ENCODE measurements at places on chromosomes 3 and 15.

DNA sequence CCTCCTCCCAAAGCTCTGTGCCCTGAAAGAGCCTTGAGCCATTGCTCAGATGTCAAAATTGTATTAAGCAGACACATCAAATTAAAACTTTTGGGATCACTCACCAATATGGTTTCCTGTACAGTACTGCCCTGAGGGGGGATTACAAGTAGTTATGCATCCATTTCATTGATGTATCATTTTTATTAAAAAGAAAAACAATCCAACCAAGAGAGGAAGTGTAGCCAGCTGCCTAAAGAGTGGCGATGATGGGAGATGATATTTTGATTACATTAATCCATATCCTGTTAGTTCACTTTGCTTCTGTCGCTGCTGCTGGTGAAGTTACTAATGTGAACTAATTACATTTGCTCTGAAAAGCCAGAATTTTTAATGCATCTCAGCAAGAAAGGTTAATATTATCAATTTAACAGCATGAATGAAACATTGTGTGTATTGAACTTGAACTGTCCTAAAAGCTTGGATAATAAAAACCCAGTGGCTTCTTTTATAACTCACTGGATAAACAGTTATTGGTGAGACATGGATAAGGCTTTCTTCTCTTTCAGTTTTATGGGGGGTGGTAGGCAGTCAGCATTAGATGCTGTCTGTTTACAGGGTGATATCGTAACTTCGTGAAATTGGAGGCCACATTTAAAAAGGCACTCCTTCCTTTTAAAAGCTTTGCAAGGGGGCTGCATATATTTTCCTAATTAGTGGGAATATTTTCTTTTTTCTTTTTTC lies 87.7 kb downstream of the IGF1R start:
- H3K27me3 ChIP-seq = no peaks in the 10 kb centered on the region
- DNase-seq = no peak
- H3K4me1 ChIP-seq = peaks cover 37% of the 10 kb centered on the region
- no peak overlapping the region for H3K4me3 ChIP-seq
- H3K27ac ChIP-seq = no peak overlapping the region

DNA sequence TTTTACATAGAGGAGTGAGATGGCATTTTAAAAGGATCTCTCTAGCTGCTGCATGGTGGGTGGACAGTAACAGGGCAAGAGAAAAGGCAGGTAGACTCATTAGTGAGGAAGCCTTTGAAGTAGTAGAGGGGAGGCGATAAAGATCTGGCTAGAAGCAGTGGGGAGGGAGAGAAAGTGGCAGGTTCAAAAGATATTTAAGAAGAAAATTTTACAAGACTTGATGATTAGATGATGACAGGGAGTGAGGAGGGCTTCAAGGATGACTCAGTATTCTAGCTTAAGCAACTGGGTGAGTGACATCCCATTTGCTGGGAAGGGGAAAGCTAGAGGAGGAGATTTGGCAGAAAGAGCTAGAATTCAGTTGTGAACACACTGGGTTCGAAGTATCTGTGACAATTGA lies 3.8 kb upstream of the BRPF1 start:
- no peak overlapping the region for H3K4me3 ChIP-seq
- no peak for DNase-seq
- H3K36me3 ChIP-seq = peaks cover 12% of the 10 kb centered on the region
- no peaks in the 10 kb centered on the region for H3K27me3 ChIP-seq
- no peak overlapping the region for H3K27ac ChIP-seq
- peaks cover 9% of the 10 kb centered on the region for H3K4me1 ChIP-seq

DNA sequence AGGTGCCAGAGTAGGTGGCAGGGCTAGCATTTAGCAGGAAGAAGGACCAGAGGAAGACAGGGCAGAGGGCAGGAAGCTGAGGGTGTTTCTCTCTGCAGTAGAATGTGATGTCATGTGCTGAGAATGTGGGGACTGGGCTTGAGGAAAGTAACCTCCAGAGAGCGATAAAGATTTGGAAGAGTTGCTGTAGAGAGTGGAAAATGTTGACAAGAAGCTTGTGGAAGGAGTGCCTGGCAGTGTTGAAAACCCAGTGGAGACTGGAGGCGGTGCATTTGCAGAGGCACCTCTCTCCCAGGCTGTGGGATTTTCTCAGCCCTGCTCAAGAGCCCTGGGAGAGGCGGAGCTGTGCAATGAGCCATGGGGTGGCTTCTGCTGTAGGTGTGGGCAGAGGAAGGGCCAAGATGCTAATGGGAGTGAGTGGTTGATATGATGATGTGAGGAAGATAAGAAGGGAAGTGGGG lies 54.8 kb downstream of the MESD start:
- peak; percentile 10 for DNase-seq
- H3K27ac ChIP-seq = no peak overlapping the region
- peaks cover 3% of the 10 kb centered on the region for H3K4me1 ChIP-seq
- no peak overlapping the region for H3K4me3 ChIP-seq

DNA sequence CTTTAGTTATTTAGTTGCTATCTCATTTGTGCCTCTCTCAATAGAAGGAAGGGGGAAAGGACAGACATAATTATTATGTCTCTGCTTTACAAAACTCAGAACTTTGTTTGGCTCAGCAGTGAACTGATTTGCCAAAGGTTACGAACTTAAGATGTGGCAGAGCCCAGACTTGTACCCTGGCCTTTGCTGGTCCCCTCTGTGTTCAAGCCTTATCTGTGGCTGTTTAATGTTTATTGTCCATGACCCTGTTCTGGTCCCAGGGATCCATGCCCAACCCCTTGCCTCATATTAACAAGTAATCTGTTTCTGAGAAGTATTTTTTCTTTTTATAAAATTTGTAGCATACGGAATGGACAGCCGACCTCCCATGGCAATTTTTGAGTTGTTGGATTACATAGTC lies 10.7 kb downstream of the SNAPC5 start:
- H3K27me3 ChIP-seq = no peaks in the 10 kb centered on the region
- no peak for DNase-seq
- H3K27ac ChIP-seq = no peak overlapping the region
- no peak overlapping the region for H3K4me3 ChIP-seq
- H3K4me1 ChIP-seq = no peaks in the 10 kb centered on the region

- no peaks in the 10 kb centered on the region for H3K27me3 ChIP-seq
- DNase-seq = no peak
- H3K4me3 ChIP-seq = no peak overlapping the region
- no peaks in the 10 kb centered on the region for H3K36me3 ChIP-seq
Measured at GRCh38 chr3:20059929-20060328, 19.7 kb downstream of the KAT2B start.

GRCh38 chr15:60228619-60229018 lies 169.2 kb downstream of the ANXA2 start:
- H3K36me3 ChIP-seq = no peaks in the 10 kb centered on the region
- H3K27ac ChIP-seq = no peak overlapping the region
- no peak overlapping the region for H3K4me3 ChIP-seq
- no peaks in the 10 kb centered on the region for H3K4me1 ChIP-seq

GRCh38 chr15:72338148-72338547 lies 18.2 kb upstream of the CELF6 start:
- DNase-seq = no peak
- H3K36me3 ChIP-seq = no peaks in the 10 kb centered on the region
- H3K27ac ChIP-seq = no peak overlapping the region
- H3K4me3 ChIP-seq = no peak overlapping the region
- H3K4me1 ChIP-seq = peaks cover 14% of the 10 kb centered on the region
- no peaks in the 10 kb centered on the region for H3K27me3 ChIP-seq

- no peaks in the 10 kb centered on the region for H3K27me3 ChIP-seq
- H3K4me1 ChIP-seq = no peaks in the 10 kb centered on the region
- no peaks in the 10 kb centered on the region for H3K36me3 ChIP-seq
- DNase-seq = no peak
- H3K4me3 ChIP-seq = no peak overlapping the region
Measured at GRCh38 chr3:184386047-184386806, 6.4 kb downstream of the CHRD start.

- H3K4me3 ChIP-seq = no peak overlapping the region
- H3K4me1 ChIP-seq = peaks cover 3% of the 10 kb centered on the region
- H3K27me3 ChIP-seq = peaks cover 77% of the 10 kb centered on the region
- no peak for DNase-seq
Measured at GRCh38 chr15:79086814-79087213, 3.8 kb downstream of the RASGRF1 start.

DNA sequence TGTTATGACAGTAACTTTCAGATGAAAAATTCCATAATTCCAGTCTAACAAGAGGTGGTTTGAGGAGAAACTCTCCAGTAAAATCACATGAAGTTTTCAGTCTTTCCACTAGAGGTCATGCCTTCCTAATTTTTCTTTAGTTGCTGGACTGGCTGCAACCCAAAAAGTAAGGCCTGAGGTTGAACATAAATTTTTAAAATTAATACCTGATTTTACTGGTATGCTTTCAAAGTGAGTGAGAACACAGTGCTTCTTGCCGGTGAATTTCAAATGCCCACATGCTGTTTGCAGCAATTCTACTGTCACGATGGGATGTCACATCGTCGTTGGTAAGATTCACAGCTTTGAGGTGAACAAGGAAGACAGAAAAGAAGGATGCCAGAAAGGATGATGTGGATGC lies 89.0 kb upstream of the FGF12 start:
- H3K4me3 ChIP-seq = no peak overlapping the region
- DNase-seq = peak; percentile 61
- H3K27ac ChIP-seq = no peak overlapping the region
- no peaks in the 10 kb centered on the region for H3K27me3 ChIP-seq
- no peaks in the 10 kb centered on the region for H3K36me3 ChIP-seq
- H3K4me1 ChIP-seq = peaks cover 37% of the 10 kb centered on the region

DNA sequence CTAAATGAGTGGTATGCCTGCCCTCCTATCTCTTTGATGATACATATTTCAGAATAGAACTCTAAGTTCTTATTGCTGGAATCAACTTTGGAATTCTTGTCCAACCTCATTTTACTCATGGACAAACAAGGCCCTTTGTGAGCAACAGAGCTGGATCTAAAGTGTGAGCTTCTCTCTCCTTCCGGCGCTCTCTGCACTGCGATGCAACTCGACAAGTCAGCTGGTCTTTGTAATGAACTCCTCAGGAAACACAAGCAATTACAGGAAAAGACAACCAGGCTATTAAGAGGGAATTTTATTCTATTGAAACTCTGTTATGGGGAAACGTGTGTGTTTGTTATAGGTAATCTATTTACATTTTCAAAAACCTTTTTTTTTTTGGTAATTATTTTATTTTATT lies 20.3 kb upstream of the NRROS start:
- H3K27ac ChIP-seq = no peak overlapping the region
- DNase-seq = no peak
- H3K36me3 ChIP-seq = no peaks in the 10 kb centered on the region
- no peak overlapping the region for H3K4me3 ChIP-seq

DNA sequence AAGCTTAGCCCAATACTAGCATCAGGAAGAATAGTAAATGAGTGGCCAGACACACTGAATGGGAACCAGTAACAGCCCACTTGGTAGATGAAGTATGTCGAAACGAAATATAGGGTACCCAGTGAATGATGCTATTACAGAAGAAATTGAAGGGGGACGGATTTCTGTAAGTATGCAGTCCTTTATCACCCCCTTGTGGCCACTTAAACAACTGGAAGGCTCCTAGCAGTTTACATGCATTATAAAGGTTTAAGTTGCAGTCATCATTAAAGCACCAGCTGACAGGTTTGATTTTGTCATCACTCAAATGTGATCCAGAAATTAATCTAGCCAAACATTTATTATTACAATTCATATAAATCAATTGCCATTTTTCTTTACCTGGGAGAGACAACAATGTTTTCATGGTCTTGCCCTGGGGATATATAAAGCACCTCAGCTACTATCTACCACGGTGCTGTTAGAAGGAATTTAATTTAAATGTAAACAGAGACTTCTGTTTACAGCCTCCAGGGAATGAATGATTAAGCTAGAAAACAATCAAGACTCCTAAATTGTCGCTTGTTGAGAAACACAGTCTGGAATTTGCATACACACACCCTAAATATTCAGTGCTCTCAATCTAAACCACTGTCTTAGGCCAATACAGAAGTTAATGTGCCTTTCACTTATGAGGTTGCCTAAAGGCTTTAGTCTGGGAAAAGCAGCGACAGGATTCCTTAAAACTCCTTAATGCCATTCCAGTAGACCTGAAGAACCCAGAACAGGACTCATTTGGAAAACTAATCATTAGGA lies 7.8 kb downstream of the EIF1B start:
- DNase-seq = no peak
- no peak overlapping the region for H3K4me3 ChIP-seq
- H3K36me3 ChIP-seq = peaks cover 22% of the 10 kb centered on the region
- H3K27ac ChIP-seq = no peak overlapping the region
- H3K4me1 ChIP-seq = no peaks in the 10 kb centered on the region

DNA sequence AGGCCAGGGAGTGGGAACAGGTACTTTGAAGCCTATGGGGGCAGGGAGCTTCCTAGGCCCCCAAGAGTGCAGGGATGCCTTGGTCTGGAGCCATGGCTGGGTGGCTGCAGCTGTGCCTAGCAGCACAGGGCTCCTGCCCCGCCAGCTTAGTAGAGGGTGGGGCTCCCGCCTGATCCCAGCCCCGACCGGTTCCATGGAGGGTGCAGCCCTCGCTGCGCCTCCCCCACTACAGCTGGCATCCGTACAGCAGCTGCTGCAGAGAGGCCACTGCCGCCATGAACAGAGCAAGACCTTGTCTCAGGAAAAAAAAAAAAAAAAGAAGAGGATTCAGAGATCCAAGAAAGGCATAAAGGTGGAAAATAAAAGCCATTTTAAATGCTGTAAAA lies 277.2 kb downstream of the UBE2E2 start:
- DNase-seq = no peak
- no peak overlapping the region for H3K27ac ChIP-seq
- H3K36me3 ChIP-seq = no peaks in the 10 kb centered on the region
- no peaks in the 10 kb centered on the region for H3K27me3 ChIP-seq

DNA sequence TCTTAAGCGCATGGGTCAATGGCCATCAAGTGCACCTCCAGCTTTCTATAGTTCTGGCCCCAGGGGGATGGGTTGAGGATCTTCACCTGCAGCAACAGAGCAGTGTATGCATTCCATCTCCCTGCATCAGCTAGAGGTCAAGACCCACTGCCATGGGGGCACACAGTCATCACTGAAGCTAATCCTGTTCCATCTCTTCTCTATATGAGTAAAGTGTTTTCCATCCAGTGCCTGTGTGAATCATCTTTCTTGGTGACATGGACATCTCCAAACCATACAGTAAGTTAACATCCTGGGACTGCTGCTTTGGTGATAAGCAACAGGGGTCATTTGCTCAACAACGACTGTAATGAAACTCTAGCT lies 4.4 kb upstream of the ENTPD3 start:
- no peak overlapping the region for H3K27ac ChIP-seq
- no peaks in the 10 kb centered on the region for H3K36me3 ChIP-seq
- H3K4me3 ChIP-seq = no peak overlapping the region
- DNase-seq = no peak
- no peaks in the 10 kb centered on the region for H3K27me3 ChIP-seq

- H3K27ac ChIP-seq = no peak overlapping the region
- no peak for DNase-seq
- no peaks in the 10 kb centered on the region for H3K36me3 ChIP-seq
- H3K27me3 ChIP-seq = peaks cover 56% of the 10 kb centered on the region
- peaks cover 5% of the 10 kb centered on the region for H3K4me1 ChIP-seq
Measured at GRCh38 chr15:74123131-74123429, 7.3 kb upstream of the ISLR2 start.

Measured in SJSA1 (cell line).